ENCODE measurements at places on chromosomes 12 and 14. TPM values are rescaled to one million over a fixed set of nuclear protein-coding genes. Genes with fewer than 3 reads are reported as not detected.

DNA sequence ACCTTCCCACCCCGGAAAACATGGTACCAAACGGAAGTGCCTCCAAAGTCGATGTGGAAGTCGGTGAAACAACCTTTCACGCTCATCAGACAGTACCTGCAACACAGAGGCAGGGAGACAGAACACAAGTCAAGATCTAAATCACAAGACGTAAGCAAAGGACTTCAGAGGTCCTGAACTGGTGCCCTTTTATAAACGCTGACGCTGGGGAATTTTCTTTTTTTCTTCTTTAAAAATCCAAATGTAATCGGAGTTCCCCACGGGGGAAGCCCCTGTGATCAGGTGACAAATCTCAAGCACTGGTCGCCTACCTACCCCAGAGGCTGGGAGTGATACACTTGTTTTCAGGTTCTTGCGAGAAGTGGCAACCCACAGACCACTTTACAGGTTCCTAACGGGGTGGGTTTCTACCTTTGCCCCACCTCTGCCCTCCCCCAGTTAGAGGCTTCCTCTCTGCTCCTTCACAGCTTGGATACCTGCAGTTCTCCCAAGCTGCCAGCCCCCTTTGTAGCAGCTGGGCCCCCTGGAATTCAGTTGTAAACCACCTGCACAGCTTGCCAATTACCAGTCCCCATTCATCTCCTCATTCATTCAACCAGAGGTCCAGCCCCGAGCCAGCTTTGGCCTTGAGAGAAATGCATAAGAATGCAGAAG, 46.2 kb downstream of the KDM2B start:
- DNase-seq, result peak; percentile 73

- peak; percentile 42 for DNase-seq
Observed at GRCh38 chr12:5773550-5773949, 171.5 kb downstream of the ANO2 start.

GRCh38 chr14:102394717-102395375, 32.1 kb downstream of the TECPR2 start:
- peak; percentile 36 for DNase-seq

GRCh38 chr14:102646615-102647014, 54.2 kb downstream of the RCOR1 start:
- no peak for DNase-seq

DNA sequence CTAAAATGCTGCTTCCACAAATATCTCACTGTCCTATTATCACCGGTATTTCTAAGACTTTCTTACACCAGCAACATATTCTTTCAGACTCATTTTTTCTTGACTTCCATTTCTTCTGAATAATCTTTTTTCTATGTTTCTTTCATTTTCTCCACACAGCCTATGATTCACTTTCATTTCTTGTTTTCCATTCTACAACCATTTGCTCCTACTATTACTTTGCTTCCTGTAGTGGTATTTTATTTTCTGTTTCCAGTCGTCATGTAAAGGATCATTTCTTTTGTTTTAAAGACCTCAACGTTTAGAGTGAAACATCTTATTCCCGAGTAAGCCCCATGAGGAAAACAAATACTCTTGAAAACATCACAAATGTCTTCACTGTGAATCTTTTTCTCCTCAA, 182.2 kb upstream of the MDGA2 start:
- DNase-seq, result no peak

DNA sequence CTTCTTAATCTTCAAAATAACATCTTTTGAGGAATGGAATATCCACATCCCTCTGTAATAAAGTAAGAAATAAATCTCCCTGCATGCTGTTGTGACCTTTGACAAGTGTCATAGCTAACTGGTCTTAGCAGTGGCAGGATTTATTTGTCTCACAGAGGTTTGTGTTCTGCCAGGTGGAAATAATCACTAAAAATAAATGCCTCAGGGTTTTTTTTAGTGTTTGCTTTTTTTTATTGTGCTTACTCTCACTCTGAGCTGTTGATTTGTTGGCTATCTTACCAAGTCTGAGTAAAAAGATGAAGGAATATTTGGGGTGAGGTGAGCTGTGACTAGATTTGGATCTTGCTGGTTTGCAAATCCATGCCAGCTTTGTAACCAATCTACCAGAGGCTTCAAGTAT, 285.4 kb downstream of the ALG10B start:
- no peak for DNase-seq

DNA sequence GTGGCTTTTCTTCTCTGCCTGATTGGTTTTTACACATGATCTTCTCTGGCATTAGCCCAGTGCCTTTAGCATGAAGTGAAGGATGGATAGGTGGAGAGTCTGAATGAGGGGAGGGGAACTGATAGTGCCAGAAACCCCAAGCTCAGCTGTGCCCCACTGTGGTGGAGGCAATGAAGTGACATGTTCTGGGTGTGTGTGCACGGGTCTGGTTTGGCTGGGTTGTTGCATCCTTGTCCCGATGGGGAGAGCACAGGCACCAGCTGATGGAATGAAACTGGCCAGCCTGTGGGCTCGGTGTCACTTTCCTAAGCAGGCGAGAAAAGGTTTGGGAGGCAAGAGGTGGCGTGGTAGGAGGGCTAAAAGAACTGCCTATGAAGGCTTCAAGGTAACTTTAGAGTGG, 65.3 kb downstream of the CACNA1C start:
- no peak for DNase-seq

DNA sequence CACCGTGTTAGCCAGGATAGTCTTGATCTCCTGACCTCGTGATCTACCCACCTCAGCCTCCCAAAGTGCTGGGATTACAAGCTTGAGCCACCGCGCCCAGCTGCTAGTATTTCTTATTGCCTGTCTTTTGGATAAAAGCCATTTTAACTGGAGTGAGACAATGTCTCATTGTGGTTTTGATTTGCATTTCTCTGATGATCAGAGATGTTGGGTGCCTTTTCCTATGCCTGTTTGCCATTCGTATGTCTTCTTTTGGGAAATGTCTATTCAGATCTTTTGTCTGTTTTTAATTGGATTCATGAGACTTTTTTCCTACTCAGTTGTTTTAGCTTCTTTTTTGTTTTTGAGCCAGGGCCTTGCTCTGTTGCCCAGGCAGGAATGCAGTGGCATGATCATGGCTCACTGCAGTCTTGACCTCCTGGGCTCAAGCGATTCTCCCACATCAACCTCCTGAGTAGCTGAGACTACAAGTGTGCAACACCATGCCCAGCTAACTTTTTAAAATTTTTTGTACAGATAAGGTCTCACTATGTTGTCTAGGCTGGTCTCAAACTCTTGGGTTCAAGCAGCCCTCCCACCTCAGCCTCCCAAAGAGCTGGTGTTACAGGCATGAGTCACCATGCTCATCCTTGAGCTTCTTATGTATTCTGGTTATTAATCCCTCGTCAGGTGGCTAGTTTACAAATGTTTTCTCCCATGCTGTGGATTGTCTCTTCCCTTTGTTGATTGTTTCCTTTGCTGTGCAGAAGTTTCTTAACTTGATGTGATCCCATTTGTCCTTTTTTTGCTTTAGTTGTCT, 65.9 kb downstream of the ACACB start:
- no peak for DNase-seq

DNA sequence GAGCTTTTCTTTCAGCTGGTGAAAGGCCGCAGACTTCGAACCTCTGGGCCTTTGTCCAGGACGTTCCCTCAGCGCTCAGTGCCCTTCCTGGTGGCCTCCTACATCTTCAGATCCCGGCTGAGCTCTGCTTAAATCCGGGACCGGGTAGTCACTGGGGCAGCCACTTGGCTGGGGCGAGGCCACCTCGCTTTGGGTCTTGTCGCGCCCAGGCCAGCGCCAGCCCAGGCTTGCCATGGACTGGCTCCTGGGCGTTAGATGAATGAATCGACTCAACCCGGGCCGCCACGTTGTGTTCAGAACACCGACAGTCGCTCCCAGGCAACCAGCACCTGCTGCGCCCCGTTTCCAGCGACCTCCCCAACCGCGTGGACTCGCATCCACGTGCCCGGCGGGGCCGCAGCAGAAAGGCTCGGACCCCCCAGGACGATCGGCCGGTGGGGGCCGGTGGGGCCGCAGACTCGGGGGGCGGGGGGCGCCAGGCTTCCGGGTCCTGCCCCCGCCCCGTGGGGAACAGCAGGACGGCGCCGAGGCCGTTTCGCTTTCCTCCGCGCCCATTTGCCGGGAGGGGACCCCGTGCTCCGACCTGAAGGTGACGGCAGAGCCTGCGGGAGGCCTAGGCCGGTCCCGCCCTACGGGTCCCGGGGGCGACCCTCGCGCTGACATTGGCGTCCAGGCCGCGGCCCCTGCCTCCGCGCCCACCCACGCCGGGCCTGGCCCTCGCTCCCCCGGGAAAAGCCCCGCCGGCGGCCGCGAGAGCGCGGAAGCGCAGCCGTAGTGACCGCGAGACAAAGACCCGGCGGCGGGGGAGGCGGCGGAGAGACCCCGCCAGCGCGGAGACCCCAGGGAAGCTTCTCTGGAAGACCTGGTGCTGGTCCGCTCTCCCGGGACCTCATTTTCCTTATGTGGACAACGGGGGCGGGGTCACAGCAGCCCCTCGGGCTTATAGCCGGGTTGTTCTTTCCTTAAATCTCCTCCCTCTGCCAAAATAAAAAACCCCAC, 37.3 kb upstream of the RCOR1 start:
- DNase-seq, result peak; percentile 95

- DNase-seq, result no peak
Observed at GRCh38 chr12:103569278-103569677, 17.8 kb upstream of the STAB2 start.

DNA sequence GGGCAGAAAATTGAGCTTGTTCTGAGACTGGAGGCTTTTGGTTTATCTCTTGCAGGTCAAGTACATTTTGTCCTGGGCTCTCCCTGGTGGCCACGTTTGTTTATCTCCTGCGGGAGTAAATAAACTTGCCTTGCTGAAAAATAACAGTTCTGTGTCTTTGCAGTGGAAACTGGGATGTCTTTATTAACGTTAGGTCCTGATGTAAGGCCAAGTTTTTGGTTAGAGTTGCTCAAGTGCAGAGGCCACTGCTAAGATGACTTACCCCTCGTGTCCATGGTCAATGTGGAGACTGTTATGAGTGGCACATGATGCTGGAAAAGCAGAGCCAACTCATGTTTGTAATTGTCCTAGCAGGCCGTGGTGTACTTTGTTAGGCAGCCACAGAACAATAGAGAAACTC, 3.8 kb downstream of the PTPN11 start:
- DNase-seq, result peak; percentile 17

DNA sequence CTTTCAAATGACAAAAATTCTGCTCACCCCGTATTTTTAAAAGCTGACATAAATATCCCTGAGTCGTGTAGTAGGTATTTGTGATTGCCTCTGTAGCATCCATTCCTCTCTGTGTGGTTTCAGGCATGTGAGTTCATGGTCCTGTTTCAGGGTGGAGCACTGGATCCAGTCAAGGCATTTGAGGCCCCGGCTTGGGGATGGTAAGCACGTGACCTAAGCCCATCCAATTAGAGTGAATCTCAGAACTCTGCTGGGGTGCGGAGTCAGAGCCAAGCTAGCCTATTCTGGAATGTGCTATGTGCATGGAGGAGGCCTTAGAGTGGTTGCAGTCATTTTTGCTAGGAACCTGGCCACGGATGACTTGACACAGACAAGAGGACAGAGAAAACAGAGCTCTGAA, 4.3 kb upstream of the CSRP2 start:
- no peak for DNase-seq

- no peak for DNase-seq
Observed at GRCh38 chr14:99241325-99242010, 30.5 kb downstream of the BCL11B start.

- no peak for DNase-seq
Observed at GRCh38 chr12:123957196-123957595, 15.4 kb downstream of the CCDC92 start.

- no peak for DNase-seq
Observed at GRCh38 chr12:75917083-75917482, 114.5 kb downstream of the PHLDA1 start.

GRCh38 chr12:38930990-38931389, 25.6 kb upstream of the CPNE8 start:
- DNase-seq, result no peak

- peak; percentile 23 for DNase-seq
Observed at GRCh38 chr14:88379706-88380343, 5.6 kb upstream of the SPATA7 start.

GRCh38 chr14:97021571-97022168, 224.5 kb downstream of the VRK1 start:
- peak; percentile 68 for DNase-seq

GRCh38 chr12:49413796-49414195, 46.5 kb downstream of the SPATS2 start:
- DNase-seq, result no peak

DNA sequence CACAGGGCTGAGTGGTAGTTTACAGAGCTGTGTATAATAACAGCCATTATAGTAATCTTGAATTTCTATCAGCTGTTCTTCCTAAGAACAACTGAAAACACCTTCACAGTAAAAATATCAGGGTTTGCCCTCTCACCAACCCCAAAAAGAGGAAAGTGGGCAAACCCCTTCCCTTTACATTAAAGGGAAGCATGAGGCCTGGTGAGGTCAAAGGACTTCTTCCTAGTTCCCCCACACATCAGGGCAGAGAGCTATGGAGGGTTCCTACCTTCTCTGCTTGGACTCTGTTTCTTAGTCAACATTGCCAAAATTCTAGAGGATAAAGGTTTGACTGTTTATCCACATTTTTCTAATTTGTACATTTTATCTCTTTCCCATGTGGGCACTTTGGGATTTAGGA, 4.4 kb upstream of the RPAP3 start:
- DNase-seq, result no peak

GRCh38 chr12:12396694-12397093, 39.8 kb downstream of the BORCS5 start:
- DNase-seq, result no peak

DNA sequence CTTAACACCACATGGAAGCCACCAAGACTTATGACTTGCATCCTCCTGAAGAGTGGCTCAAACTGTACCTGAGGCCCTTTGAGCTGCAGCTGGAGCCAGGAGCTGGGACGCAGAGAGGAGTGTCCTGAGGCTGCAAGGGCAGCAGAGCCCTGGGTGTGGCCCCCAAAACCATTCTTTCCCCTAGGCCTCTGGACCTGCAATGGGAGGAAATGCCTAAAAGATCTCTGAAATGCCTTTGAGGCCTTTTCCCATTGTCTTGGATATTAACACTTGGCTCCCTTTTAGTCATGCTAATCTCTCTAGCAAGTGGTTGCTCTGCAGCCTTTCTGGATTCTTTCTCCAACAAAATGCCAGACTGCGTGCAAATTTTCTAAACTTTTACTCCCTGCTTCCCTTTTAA, 156.1 kb downstream of the SLC38A4 start:
- DNase-seq, result peak; percentile 90

- no peak for DNase-seq
Observed at GRCh38 chr12:53299101-53299453, 418 bp upstream of the MYG1 start.

The GDF3 gene
- 19.3 TPM for total RNA-seq

The ETFBKMT gene
- total RNA-seq, result 3.2 TPM

The MIP gene
- not detected for total RNA-seq

The TBC1D30 gene
- 7.1 TPM for total RNA-seq

The RIMKLB gene
- 94.8 TPM for total RNA-seq

The CLEC1B gene
- not detected for total RNA-seq

The BHLHE41 gene
- 3.7 TPM for total RNA-seq

The KRT6B gene
- not detected for total RNA-seq

The ACOT6 gene
- not detected for total RNA-seq

The CLEC9A gene
- not detected for total RNA-seq

The KCNH3 gene
- 0.12 TPM for total RNA-seq

The YARS2 gene
- 67.1 TPM for total RNA-seq

The TBX5 gene
- 0.21 TPM for total RNA-seq

The KRT75 gene
- not detected for total RNA-seq

The BMP4 gene
- total RNA-seq, result 3.9 TPM

The SSTR1 gene
- 2.3 TPM for total RNA-seq

The SLC5A8 gene
- 0.35 TPM for total RNA-seq
